NCI-H2081 (cell line): ENCODE measurements at places on chromosomes 7 and 10.

- no peak for DNase-seq
Observed at GRCh38 chr10:112507046-112507445, 60.0 kb downstream of the VTI1A start.

DNA sequence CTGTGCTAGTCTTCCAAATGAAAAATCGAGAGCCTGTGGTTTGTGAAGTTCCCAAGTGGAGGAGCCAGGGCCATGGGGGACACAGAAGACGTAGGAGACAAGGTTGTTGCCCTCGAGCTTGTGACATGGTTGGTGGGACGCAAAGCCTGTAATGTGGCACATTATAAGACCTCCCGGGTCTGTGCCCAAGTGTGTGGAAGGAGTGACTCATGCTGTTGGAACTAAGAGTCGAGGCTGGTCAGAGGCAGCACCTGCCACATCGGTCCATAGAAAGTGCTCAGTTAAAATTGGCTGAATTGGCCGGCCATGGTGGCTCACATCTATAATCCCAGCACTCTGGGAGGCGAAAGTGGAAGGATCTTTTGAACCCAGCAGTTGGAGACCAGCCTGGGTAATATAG, 27.0 kb upstream of the PODXL start:
- DNase-seq, result no peak

DNA sequence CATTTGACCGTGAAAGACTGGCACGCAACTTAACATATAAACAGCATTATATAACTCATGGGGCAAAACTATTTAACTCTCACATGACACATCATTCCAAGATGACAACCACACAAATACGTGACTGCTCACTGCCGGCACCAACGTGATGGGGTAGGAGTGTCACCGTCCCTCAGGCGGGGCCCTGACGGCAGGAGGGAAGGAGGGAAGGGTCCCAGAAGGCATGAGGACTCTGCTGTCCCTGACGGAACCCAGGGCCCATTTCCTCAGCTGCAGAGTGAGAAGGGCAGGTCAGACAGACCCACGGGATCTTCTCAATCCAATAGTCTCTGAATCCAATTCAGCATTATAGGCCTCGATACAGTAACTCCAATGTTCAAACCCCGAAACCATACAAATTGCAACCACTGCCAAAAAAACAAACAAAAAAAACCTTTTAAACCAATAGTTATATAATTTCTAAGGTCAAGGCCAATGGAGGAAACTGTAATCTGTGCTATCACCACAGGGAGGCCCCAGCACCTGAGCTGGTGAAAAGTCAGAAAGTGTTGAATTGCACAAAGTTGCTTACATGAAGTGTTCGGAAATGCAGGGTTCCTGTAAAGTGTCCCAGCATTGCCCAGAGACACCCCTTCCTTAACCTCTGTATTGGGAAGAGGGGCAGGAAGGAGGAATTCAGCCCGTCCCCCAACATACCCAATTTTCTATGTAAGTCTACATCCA, 137.4 kb downstream of the TNS3 start:
- DNase-seq, result peak; percentile 30

- DNase-seq, result no peak
Observed at GRCh38 chr7:157483515-157483914, 146.7 kb downstream of the DNAJB6 start.

GRCh38 chr10:60283397-60283796, 106.3 kb downstream of the ANK3 start:
- no peak for DNase-seq

- no peak for DNase-seq
Observed at GRCh38 chr10:126663328-126663727, 7.2 kb downstream of the C10orf90 start.

DNA sequence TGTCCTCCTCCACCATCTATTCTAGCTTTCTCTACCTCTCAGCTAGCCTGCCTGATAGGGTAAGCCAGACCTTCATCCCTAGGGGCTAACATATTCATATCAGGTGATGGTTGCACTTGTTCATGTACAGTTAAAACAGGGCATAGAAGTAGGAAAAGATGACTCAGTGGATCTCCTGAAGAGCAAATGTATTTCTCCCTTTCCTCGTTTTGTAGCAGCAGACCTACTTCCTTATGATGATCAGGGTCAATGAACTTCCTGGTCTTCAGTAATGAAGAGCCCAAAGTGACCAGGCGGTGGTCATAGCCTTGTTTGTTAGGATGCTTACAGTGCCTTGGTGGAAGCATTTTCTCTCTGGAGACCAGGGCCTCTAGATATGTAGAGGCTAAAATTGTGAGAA, 6.3 kb downstream of the LIPJ start:
- no peak for DNase-seq

DNA sequence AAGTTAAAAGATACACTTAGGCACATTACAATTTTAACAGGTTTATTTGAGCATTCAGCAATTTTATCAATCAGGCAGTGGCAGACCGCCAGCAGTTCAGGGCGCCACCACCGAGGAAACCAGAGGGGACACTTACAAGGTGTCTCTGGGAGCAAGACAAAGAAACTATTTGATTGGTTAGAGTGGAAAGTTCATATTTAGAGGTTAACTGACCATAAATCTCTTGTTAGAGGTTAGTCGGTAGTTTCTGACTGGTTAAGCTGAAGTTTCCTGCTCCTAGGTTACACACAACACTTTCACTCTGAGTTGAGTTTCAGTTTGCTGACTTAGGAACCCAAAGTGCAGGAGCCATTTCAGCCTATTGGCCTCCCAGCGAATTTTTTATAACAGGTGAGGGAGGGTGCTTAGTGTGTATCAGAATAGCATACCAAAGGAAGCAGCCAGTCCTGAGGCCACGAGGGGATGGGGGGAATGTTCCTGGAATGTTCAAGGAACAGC, 10.8 kb upstream of the PVRIG start:
- DNase-seq, result no peak

DNA sequence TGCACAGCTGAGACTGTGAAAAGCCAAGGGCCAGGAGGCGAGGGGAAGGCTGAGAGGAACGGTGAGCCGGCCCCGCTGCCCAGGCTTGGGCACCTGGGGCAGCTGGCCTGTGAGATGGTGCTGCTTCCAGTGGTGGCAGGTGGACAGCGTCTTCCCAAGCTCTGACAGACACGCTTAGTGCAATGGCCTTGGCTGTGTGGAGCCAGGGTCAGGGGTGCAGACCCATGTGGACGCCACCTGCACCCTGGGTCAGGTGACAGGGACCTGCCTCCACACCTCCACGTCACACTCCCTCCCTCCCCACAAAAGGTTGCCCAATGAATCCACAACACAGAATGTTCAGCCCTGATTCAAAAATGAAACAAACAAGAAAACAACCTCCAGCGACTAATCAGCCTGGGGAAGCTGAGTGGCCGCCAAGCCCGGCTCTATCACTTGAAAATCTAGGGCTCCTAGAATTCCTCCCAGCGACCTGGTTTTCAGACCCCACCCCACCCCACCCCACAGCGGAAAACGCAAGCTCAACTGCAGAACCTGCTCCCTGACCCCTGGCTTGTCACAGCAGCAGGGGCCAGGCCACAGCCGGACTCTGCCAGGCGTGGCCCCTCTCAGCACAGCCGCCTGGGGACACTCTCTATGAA, 54.3 kb downstream of the PRKAG2 start:
- DNase-seq, result no peak

GRCh38 chr10:42428534-42428933, 209.8 kb downstream of the ZNF33B start:
- DNase-seq, result no peak

DNA sequence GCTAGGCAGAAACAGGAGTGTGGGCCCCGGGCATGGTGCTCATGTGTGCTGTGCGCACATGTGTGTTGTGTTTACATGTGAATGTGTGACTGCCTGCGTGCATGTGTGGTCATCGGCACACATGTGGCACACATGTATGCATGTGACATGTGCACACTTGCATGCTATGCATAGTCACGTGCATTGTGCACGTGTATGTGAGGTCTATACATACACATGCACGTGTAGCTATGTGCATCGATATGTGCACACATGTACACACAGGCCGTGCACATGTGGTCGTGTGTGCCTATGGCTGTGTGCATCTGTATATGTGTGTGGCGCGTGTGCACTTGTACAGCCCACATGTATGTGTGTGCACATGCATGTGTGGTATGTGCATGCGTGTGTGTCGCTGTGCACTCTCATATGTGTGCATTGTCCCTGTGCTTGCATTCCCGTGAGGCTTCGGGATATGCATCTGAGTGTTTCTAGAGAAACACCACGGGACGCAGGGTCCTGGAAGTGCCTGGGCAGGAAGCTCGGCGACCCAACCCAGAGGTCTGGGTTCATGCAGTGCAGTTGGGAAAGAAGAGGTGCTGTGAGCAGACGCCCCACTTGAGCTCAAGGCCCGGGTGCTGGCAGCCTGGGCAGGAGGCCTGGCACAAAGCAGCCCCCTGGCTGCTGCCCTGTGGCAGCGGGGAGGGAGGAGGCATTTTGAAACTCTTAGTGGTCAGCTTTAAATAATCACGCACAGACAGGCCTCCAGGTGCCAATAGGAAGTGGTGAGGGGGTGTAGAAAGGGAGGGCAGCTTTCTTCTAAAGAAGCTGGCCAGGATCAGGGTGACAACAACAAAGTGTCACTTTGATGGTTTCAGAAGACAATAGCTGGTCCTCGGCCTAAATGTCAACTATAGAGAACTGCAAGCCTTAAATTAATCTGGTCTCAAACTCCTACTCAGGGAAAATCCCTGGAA, 410.0 kb upstream of the MGMT start:
- no peak for DNase-seq

DNA sequence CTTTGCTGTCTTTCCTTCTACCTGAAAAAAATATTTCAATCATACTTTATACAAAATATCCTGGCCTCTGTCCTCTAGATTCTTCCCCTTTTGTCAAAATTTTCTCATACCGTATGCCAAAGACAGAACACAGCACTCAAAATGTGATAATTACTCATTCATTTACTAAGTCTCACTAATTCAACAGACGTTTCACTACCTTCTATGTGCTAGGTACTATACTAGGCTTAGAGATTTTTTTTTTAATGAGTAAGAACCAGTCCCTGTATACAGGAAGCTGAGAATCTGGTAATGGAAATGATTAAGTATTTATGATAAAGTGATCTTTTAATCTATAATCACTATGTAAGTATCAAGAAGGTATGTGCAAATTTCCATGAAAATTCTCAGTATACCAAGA, 128.0 kb downstream of the ELAPOR2 start:
- no peak for DNase-seq

GRCh38 chr7:117323305-117323850, 520 bp upstream of the WNT2 start:
- DNase-seq, result peak; percentile 18

- DNase-seq, result no peak
Observed at GRCh38 chr7:108057951-108058481, 55.1 kb upstream of the LAMB1 start.

GRCh38 chr7:139490130-139490529, 6.7 kb upstream of the KLRG2 start:
- no peak for DNase-seq

GRCh38 chr7:155217634-155218033, 80.0 kb upstream of the INSIG1 start:
- DNase-seq, result no peak

- DNase-seq, result no peak
Observed at GRCh38 chr10:62278441-62278910, 9.8 kb upstream of the RTKN2 start.

GRCh38 chr7:81064426-81064825, 145.6 kb upstream of the SEMA3C start:
- no peak for DNase-seq

DNA sequence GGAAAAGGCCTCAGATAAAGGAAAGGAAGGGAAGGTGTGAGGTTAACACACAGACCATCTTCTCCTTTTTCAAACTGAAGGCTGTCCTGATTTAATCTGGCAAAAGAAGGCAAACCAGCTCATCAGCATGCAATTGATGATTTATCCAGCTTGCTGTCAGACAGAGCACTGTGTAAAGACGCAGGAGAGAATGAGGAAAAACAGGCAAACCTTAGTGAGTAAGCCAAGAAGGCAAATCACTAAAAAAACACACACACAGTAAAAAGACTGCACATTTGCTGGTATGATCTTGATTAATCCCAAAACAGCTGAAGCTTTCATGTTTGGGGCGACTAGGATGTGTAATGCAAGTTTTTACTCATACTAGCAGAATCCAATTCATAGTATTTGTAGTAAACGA, 65.8 kb upstream of the SKAP2 start:
- DNase-seq, result no peak

DNA sequence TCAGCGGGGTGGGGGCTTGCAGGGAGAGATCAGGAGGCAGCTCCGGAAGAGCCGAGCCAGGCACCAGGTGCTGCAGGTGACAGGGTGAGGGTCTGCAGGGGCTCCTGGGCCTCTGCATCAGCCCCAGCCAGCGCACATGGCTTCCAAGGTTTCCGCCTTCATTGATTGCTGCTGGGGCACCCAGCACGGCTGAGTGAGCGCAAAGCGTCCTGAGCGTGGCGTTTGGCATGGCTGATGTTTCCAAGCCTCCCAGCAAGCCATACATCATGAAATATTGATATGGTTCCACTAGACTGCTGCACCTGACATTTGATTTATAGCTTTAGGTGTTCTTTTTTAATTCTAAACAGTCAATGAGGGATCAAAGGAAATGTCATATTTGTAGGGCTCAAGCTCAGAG, 259.0 kb downstream of the WDR37 start:
- peak; percentile 9 for DNase-seq

- DNase-seq, result peak; percentile 12
Observed at GRCh38 chr10:96743988-96744585, 23.8 kb upstream of the PIK3AP1 start.

DNA sequence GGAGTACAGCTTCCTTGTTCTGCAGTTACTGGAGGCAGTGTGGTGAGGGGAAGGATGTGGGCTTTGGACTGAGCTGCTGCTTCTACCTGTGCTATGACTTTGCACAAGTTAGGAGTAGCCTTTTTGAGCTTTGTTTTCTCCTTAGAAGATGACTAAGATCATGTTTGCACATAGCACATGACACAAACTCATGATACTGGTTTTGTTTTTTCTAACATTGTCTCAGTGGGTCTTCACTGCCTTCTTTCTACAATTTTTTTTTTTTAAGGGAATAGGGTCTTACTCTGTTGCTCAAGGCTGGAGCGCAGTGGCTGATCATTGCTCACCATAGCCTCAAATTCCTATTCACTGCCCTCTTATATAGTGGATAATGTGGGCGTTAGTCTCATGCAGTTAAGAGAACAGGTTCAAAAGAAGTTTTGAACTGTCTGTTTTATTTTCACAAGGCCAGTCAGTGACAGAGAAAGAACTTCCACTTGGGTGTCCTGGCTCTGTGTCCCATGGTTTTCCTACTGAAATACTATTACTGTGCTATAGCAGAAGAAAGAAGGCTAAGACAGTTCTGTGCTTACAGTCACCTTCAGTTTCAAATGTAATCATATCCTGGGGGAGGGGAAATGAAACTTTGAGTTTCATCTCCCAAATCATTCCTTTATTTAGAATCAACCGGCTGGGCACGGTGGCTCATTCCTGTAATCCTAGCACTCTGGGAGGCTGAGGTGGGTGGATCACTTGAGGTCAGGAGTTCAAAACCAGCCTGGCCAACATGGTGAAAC, 72.0 kb downstream of the KAT6B start:
- no peak for DNase-seq

- no peak for DNase-seq
Observed at GRCh38 chr7:116616555-116617059, 55.4 kb upstream of the MET start.

DNA sequence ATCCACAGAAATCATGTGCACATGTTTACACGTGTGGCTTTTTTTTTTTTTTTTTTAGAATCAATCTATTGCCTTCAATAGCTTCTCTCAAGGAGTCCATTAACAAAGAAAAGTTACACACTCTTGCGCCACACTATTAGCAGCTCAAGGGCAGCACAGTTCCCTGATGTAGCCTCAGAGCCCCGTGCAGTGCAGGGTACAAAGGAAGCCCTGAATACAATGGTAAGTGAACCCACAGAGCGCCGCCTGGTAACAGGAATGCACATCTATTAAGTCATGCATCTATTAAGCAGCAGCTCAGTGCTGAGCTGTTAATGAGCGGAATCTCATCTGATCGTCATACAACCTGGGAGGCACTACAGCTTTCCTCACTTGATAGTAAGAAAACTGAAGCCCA, 113.7 kb upstream of the PDLIM1 start:
- no peak for DNase-seq
